ENCODE measurements at places on chromosomes 16 and 17.
A peak's percentile ranks its signal among the peaks of the same experiment; 100 is the strongest.

DNA sequence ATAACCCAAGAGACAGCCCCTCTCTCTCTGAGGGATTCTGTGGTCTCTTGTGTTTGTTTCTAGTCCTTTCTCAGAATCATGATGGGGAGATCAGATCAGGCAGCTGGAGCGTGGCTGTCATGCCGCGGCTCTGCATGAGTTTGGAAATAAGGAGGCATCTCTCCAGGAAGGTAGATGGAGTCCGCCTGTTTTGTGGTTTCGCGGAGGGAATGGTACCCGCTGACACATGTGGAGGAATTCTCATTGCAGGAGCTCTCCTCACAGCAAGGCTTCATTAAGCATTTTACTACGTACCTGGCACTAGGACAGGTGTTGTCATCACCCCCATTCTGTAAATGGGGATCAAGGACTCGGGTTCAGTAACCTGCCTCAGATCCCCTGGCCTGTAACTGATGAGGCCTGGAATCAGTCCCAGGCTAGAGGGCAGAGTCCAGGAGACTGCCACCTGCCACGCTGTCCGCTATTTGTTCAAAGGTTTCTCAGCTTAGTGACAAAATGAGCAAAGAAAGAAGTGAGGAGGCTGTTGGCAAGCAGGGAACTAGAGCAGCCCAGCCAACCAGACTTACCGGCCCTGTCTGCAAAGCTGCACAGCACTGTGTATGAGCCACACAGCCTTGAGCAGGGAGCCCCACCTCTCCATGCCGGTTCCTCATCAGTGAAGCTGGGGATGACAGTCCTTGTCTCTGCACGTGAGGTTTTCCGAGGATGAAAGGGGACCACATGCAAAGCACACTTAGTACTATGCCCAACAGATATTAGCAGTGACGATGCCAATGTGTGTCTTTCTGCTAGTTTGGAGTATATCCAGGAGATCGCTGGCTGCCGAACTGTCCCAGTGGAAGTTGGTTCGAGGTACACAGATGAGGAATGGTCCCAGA is 11.0 kb downstream of the KDM8 start:
- no peak for DNase-seq

- DNase-seq: no peak
Observed at GRCh38 chr16:71648921-71649320, 22.9 kb downstream of the MARVELD3 start.

DNA sequence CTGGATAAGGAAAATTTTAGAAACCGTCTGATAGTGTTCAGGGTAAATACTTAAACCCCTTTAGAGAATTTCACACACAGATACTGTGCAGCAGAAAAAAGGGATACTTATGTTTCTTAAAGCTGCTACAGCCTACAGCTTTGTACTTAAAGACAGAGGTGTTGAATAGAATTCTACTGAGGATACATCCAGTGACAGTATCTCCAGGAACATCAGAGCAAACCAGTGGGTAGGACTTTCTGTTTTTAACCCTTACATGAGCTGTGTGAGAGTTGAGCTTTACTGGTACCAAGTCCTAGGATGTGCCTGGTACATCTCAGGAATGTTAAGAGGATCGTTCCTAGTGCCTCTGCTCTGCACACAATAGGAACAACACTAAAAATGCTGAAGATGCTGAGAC is 191.5 kb downstream of the FTO start:
- DNase-seq: no peak

DNA sequence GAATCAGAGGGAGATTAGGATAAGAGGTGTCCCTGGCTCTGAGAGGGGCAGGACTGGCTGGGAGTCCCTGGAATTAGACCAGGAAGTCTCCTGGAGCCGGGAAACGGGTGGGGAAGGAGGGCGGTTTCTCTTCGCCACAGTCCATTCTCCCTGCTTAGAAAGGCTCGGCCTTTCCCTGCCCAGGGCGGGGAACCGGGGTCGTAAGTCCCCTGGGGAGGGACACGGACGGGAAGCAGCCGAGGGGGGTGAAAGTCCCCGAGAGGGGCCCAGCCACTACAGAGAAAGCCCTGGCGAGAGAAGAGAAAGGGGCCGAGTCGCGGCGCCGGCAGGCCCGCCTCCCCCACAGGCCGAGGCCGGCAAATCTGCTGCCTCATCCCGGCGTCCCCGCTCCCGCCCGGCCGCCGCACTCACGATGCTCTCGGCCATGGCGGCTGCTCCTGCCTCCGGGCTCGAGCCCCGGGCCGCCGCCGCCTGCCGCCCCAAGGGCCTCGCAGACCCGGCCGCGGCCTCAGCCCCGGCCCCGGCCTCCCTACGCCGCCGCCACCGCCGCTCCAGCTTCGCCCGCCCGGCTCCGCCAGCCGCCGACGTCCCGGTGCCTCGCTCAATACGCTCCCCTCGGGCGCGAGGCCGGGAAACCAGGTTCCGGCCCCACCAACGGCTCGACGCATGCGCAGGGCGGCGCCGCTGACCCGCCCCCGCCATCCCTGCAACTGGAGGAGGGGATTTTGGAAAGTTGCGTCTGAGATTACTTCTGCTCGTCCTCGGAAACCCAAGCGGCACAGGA is at the start of the genes NPLOC4 and TSPAN10:
TSS of gene NPLOC4 (minus strand) at position 608 of the 784 bp plus-strand sequence. CDS start at position 426, 182 bp downstream.
TSS of gene TSPAN10 (plus strand) at position 692 of the 784 bp plus-strand sequence. CDS start 5,217 bp downstream, outside the sequence.
- peak; percentile 35 for DNase-seq

DNA sequence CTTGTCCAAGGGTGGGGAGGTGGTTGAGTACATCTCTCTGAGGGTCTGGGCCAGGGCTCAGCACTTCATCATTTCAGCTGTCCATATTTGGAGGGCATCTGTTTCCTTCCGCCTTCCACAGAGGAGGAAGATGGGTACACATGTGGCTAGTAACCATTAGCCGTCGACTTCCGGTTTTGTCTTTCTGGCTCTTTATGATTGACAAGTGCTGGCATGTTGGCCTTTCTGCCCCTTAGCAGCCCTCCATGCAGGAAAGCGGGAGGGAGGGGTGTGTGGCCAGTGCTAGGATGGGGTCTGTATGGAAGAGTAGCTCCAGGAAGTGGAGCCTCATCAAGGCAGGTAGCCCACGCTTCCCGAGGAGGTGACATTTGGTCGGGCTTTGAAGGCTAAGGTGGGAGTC is 69.6 kb downstream of the RAI1 start:
- peak; percentile 31 for DNase-seq

DNA sequence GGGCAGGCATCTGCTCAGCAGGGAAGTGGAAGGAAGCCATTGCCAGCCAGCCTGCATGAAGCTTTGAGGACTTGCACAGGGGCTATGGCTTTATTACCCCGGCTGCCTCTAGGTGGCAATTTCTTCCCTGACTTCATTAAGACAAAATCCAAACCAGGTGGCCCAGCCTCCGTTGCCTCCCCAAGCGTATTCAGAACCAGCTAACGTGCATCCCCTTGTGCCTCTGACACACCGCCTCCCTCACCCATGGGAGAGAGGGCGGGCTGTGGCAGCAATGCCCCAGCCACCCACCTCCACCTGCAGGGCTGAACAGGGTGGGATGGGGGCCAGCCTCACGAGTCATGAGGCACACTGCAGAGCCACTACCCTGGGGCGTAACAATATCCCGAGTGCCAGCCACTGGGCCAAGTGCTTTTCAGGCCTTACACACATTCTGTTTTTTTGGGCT is 6.8 kb downstream of the KIFC3 start:
- peak; percentile 19 for DNase-seq

- DNase-seq: no peak
Observed at GRCh38 chr17:38738007-38738662, 8.0 kb downstream of the CISD3 start.

DNA sequence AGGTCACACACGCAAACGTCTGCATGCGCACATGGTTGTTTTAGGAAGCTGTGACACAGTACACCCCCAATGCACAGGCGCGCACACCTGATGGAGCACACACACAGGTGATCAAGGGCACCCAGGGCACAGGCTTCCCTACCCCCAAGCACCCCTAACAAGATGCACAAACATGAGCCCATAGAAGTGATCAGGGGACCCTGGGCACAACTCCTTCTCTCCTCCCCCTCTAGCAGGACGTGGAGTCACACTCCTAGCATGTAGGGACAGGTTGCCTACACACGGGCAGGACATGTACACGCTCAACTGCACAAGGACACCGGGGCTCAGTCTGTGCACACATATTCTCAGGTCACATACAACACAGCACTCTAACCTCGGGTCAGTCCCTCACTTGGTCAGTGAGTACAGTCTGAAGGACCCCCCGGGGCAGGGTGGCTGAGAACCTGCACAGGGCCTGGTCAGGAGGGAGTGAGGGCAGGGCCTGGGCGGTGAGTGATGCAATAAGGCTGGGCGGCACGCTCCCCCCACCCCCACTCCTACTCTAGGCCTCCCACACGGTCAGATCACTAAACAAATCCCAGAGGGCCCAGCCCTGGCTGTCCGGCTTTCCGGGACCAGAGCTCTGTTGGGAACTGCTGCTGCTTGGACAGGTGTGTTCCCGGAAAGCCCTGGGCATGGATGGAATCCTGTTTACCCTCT is 751 bp upstream of the DOC2B start:
- DNase-seq: no peak

DNA sequence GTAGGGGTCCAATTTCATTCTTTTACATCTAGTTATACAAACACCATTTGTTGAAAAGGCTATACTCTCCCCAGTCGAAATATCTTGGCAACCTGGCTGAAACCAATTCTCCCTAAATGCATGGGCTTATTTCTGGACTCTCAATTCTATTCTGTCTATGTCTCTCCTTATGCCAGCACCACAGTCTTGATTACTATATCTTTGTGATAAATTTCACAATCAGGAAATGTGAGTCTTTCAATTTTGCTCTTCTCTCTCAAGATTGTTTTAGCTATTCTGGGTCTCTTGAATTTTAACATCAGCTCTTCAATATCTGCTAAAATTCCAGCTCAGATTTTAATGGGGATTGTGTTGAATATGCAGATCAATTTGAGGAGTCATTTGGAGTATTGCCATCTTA is 5.9 kb upstream of the TRIM25 start:
- no peak for DNase-seq

- no peak for DNase-seq
Observed at GRCh38 chr16:1126044-1126443, 26.9 kb upstream of the CACNA1H start.

- DNase-seq: no peak
Observed at GRCh38 chr16:70481929-70482536, 27.6 kb downstream of the FCSK start.

- no peak for DNase-seq
Observed at GRCh38 chr17:27596096-27596495, 34.9 kb upstream of the LGALS9 start.

- DNase-seq: no peak
Observed at GRCh38 chr16:2912330-2913199, 834 bp downstream of the FLYWCH1 start.

DNA sequence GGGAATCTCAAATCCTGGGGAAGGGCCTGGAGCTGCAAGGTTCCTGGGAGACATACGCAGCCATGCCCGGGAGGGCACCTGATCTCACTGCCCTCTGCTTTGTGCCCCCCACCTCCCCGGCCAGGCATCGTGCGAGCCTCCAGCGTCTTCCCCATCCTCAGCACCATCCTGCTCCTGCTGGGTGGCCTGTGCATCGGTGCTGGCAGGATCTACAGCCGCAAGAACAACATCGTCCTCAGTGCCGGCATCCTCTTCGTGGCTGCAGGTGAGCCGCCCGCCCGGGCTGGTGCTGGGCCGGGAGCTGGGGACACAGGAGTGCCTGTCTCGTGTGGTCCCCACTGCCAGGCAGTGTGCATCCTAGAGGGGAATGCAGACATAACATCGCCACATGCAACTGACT is 19.6 kb upstream of the CACNG1 start:
- no peak for DNase-seq

DNA sequence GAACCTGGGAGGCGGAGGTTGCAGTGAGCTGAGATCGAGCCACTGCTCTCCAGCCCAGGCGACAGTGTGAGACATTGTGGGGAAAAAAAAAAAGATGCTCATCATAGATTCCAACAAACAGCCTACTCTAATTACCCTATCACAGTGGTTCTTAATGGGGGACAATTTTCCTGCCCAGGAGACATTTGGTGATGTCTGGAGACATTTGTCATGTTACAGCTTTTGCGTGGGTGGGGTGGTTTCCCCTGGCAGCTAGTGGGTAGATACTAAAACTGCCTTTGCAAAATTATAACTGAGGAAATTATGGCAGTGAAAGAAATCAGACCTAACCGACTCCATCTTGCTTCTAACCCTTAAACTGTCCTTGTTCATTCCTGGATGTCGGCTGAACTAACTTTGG is 92.5 kb upstream of the RBL2 start:
- DNase-seq: no peak

- DNase-seq: no peak
Observed at GRCh38 chr17:48606892-48607614, 2.3 kb upstream of the HOXB6 start.

GRCh38 chr16:89370081-89370511 is 120.3 kb downstream of the ANKRD11 start:
- no peak for DNase-seq

- no peak for DNase-seq
Observed at GRCh38 chr16:57732714-57733113, 2.9 kb upstream of the KATNB1 start.

GRCh38 chr17:16287563-16288027 is 65.7 kb downstream of the CENPV start:
- peak; percentile 12 for DNase-seq

DNA sequence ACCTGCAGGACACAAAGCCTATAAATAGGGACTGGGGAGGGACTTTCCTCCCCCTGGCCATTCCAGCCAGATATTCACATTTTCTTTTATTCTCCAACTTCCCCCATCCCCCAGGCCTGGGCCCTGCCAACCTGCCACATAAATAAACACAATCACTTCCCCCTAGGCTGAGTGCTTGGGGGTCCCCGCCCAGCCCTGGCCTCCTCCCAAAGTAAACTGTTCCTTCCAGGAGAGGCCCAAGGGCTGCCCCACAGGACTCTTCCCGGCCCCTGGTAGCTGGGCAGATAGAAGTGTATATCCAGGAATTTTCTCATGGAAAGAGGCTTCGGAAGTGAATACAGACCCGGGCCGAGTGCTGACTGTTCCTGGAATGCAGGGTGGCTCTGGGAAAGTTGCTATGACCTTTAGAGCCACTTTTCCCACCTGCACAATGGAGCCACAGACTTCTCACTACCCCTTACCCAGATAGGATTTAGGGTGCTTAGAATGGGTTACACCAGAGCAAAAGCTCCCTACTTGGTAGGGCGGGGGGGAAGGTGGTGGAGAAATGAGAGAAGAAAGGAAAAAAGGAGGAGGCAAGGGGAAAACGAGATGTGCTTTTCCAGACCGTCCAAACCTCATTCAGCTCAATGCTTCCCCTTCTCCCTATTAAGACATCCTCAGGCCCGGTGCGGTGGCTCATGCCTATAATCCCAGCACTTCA is 8.5 kb downstream of the CSF3 start:
- no peak for DNase-seq

DNA sequence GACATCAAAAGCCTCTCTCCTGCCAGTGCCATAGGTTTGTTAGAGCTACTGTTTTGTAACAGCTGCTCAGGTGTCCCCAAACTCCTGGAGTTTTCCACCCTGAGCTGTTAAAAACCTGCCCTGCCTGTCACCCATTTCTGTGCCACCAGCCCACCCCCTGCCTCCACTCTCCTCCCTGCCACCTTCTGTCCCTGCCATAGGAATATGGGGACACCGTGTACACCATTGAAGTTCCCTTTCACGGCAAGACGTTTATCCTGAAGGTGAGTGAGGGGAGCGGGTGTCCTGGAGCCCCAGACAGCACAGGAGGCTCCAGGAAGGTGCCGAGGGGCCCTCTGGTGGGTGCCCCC is 5.2 kb upstream of the TCAP start:
- no peak for DNase-seq

All from KG1 (cell line).